A549 treated with Mapracorat at 1 μM for 4 hours (cell line): ENCODE measurements at places on chromosomes 7 and 10. TPM values are rescaled to one million over a fixed set of nuclear protein-coding genes. Genes with fewer than 3 reads are reported as not detected.

The ADCYAP1R1 gene
- 0.02 to 0.08 TPM (median 0.04 TPM) in 4 of 5 replicates, not detected in the other for total RNA-seq

The CLCN1 gene
- 0.05 to 0.37 TPM in 2 of 5 replicates, not detected in the others for total RNA-seq

The UTF1 gene
- not detected in 5 replicates for total RNA-seq

The ABCB1 gene
- total RNA-seq = 0.20 to 0.51 TPM in 2 of 5 replicates, not detected in the others
